ENCODE measurements at places on chromosomes 6 and 20.

DNA sequence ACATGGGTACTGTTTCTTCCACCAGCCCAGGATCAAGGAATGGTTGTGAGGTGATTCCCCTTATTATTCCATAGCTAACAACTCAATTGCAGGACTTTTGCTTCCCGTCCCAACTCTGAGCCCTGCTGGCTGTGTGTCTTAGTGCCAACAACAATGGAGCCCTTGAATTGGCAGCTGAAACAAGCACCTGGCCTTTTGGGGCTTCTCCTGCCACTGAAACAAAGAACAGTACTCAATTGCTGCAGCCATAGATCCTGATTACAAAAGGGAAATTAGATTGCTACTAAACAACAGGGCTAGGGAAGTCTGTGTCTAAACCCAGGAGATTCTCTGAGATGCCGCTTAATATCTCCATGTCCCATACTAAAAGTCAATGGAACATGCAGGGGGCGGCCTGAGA is 61.3 kb upstream of the CARMIL1 start:
- no peak for DNase-seq

- DNase-seq = no peak
These were observed 85.1 kb upstream of the PTPN1 start for GRCh38 chr20:50425076-50425475.

DNA sequence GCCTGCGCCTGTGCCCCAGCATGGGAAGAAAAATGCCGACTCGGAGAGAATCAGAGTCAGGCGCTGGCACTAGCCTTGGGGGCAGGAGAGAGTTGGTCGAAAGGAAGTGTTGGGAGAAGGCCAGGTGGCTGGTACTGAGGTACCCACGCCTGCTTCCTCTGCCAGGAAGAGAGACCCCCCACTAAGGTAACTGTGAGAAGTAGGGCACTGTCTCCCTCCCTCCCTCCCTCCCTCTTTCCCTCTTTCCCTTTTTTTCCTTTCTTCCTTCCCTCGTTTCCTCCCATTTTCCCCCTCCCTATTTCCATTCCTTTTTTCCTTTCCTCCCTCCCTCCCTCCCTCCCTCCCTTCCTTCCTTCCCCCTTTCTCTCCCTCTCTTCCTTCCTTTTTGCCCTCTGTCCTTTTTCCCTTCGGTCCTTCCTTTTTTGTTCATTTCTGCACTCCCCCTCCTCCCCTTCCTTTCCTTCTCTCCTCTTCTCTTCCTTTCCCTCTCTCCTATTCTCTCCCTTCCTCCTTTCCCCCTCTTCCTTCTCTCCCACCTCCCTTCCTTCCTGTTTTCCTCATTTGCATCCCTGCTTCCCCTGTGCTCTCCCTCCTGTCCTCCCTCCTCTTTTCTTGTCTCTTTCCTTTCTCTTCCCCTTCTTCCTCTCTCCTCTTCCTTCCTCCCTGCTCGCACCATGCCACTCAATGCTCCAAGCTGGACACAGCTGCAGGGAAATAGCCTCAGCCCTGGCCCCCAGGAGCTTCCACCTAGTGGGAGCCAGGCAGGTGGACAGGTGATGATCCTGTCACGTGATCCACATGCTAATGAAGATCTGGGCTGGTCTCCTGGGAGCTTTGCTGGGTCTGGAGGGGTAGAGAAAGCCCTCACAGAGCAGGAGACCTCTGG is 148.0 kb downstream of the DHX35 start:
- DNase-seq = no peak

- no peak for DNase-seq
These were observed 242.9 kb downstream of the FOXA2 start for GRCh38 chr20:22341508-22341907.

DNA sequence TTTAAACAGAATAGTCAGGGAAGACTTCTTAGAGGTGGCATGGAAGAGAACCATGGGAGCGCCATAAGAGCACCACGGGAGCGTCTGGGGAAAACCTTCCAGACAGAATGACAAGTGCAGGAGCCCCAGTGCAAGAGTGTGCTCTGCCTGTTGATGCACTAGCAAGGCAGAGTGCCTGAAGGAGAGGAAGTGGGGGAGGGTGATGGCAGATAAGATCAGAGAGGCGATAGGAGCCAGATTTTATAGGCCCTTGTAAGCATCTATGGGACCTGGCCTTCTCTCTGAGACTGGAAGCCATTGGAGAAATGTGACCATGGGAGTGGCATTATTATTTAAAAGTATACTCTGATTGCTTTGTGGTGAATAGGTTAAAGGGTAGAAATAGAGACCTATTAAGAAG is 13.1 kb downstream of the FUCA2 start:
- no peak for DNase-seq

DNA sequence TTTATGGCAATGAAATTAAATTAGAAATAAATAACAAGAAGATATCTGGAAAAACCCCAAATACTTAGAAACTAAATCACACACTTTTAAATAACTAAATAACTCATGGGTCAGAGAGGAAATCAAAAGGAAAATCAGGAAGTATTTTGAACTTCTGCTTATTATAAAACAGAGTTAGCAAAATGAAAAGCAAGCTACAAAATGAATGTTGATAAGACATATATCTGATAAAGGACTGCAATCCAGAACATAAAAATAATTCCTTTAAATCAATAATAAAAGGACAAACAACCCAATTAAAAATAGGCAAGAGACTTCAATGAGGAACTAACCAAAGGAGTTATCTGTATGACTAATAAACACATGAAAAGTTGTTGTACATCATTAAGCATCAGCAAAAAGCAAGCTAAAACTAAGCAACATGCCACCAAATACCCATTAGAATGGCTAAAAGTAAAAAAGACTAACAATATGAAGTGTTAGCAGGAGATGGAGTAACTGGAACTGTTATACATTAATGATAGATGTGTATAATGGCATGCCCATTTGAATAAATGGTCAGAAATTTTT is 38.9 kb upstream of the STMND1 start:
- no peak for DNase-seq

GRCh38 chr6:117568831-117569410 is 33.4 kb downstream of the GOPC start:
- DNase-seq = no peak

GRCh38 chr6:145498425-145498824 is 236.9 kb downstream of the EPM2A start:
- DNase-seq = no peak

- DNase-seq = no peak
These were observed 46.1 kb upstream of the TULP4 start for GRCh38 chr6:158266131-158266530.

DNA sequence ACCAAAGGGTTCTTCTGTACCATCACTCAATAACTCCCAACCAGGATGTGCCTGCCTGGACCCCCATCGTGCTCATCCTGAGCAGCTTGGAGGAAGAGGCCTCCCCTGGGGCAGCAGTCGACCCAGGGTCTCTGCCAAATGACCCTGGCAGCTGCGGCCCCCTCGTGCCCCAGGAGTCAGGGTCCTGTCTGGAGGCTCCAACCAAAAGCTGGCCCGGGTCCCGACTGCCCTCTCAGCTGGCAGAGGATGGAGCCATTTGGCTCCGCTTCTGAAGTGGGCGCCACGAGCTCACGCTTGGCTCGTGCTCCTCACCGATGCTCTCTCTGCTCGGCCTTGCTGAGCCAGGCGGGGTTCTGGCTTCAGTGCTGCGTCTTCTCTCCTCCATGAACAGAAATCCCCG is 56.8 kb downstream of the TFAP2C start:
- no peak for DNase-seq

GRCh38 chr20:51886891-51887608 is 84.7 kb upstream of the SALL4 start:
- no peak for DNase-seq
